ENCODE measurements at places on chromosomes 11 and 22. TPM values are rescaled to one million over a fixed set of nuclear protein-coding genes. Genes with fewer than 3 reads are reported as not detected.

GRCh38 chr11:101866619-101867491 is 48.0 kb upstream of the CEP126 start:
- H3K4me3 ChIP-seq, result no peak overlapping the region
- DNase-seq, result no peak
- H3K36me3 ChIP-seq, result no peaks in the 10 kb centered on the region
- no peaks in the 10 kb centered on the region for H3K27me3 ChIP-seq
- H3K27ac ChIP-seq, result no peak overlapping the region

DNA sequence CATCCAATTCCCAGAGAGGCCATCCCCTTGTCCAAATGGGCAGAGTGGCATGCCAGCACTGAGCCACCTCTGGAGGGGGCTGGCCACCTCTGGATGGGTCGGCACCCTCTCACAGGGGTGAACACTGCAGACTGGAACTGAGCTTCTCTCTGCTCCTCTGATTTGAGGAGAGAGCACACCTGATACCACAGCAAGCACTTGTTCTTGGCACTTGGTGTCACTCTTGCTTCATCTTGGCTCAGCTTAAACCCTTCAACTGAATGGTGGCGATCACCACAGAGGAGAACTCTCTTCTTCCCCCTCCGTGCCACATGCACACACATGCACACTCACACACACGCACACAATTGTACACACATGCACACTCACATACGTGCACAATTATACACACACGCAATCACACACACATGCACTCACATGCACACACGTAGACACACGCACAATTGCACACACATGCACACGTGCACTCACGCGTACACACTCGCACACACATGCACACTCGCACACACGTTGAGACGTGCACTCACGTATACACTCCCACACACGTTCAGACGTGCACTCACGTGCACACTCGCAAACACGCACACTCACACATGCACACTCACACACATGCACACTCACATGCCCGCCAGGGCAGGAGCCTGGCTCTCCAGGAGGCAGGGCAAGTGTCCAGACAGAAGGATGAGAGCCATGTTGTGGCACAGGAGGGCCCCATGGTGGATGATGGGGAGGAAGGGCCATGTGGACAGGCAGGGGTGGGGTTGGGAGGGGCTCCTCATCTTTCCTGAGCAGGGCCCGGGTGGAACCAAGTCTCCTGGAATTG is 23.4 kb downstream of the OVOL1 start:
- no peak overlapping the region for H3K4me3 ChIP-seq
- DNase-seq, result no peak

GRCh38 chr22:37248251-37248650 is 4.2 kb upstream of the RAC2 start:
- no peaks in the 10 kb centered on the region for H3K27me3 ChIP-seq
- H3K27ac ChIP-seq, result no peak overlapping the region
- DNase-seq, result no peak
- H3K4me1 ChIP-seq, result peaks cover 22% of the 10 kb centered on the region
- no peak overlapping the region for H3K4me3 ChIP-seq

- H3K36me3 ChIP-seq, result peaks cover 4% of the 10 kb centered on the region
- H3K4me1 ChIP-seq, result no peaks in the 10 kb centered on the region
- no peak overlapping the region for H3K27ac ChIP-seq
- no peak overlapping the region for H3K4me3 ChIP-seq
- H3K27me3 ChIP-seq, result no peaks in the 10 kb centered on the region
Observed at GRCh38 chr11:2651826-2652271, 47.9 kb downstream of the KCNQ1OT1 start.

GRCh38 chr11:27352781-27353180 is 10.2 kb downstream of the CCDC34 start:
- H3K4me1 ChIP-seq, result no peaks in the 10 kb centered on the region
- DNase-seq, result no peak
- H3K27me3 ChIP-seq, result no peaks in the 10 kb centered on the region
- H3K4me3 ChIP-seq, result no peak overlapping the region

- no peaks in the 10 kb centered on the region for H3K27me3 ChIP-seq
- H3K4me3 ChIP-seq, result no peak overlapping the region
- no peak overlapping the region for H3K27ac ChIP-seq
- DNase-seq, result no peak
- H3K36me3 ChIP-seq, result peaks cover 98% of the 10 kb centered on the region
Observed at GRCh38 chr11:64770120-64770519, 8.2 kb downstream of the SF1 start.

DNA sequence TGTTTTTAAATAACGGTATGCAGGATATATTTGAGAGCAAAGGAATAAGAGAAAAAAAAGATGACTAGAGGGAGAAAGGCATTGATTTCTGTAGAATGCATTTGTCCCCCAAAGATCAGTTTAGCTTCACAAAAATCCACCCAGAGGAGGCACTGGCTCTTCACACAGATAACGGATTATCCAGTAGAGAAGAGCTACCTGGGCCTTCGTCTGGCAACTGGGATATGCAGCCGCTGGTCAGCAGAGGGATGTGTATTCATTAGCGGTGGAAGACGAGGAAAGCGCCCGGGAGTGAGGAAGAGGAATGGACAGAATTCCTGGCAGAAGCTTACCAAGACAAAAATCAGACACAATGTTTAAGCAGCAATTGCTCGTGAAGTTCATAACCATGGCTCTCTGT is 5.6 kb upstream of the WT1 start:
- H3K36me3 ChIP-seq, result no peaks in the 10 kb centered on the region
- DNase-seq, result no peak
- no peak overlapping the region for H3K4me3 ChIP-seq
- peaks cover 36% of the 10 kb centered on the region for H3K4me1 ChIP-seq

GRCh38 chr11:134853992-134854991 is 442.2 kb upstream of the B3GAT1 start:
- no peaks in the 10 kb centered on the region for H3K27me3 ChIP-seq
- DNase-seq, result no peak

DNA sequence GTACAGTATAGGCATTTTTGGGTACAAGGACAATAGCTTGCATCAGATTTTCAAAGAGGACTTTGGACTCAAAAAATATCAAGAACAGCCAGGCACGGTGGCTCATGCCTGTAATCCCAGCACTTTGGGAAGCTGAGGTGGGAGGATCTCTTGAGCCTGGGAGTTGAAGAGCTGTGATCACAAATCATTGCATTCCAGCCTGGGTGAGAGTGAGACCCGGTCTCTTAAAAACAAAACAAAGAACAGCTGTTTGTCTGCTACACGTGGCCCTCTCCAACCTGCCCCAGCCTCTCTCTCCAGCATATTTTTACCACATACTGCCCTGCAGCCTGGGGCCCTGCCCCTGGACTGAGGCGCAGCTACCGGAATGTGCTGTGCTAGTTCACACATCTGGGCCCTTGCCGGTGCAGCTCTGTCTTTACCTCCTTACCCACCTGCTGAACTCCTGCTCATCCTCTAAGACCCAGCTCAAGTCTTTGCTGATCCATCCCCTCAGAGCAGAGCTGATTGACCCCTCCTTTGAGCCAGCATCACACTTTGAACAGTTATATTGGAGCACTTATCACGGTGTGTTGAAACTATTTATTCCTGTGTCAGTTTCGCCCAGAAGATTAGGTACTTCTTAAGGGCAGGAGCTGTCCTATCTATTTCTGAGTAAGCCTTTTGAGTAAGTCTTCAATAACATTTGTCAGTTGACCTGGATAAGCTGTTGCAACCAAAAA is 29.4 kb downstream of the GRIK4 start:
- no peaks in the 10 kb centered on the region for H3K27me3 ChIP-seq
- no peak overlapping the region for H3K27ac ChIP-seq
- no peaks in the 10 kb centered on the region for H3K36me3 ChIP-seq
- no peak for DNase-seq

- peak overlapping the region; percentile 91 for H3K27ac ChIP-seq
- H3K4me3 ChIP-seq, result peak overlapping the region; percentile 82
- H3K27me3 ChIP-seq, result no peaks in the 10 kb centered on the region
- peaks cover 58% of the 10 kb centered on the region for H3K4me1 ChIP-seq
- peaks cover 32% of the 10 kb centered on the region for H3K36me3 ChIP-seq
Observed at GRCh38 chr22:49962012-49962750, 1.6 kb downstream of the PIM3 start.

GRCh38 chr22:30017375-30018223 is 62.7 kb upstream of the HORMAD2 start:
- no peaks in the 10 kb centered on the region for H3K27me3 ChIP-seq
- no peak overlapping the region for H3K4me3 ChIP-seq
- no peaks in the 10 kb centered on the region for H3K4me1 ChIP-seq
- no peak overlapping the region for H3K27ac ChIP-seq
- peaks cover 96% of the 10 kb centered on the region for H3K36me3 ChIP-seq

- no peak for DNase-seq
- no peak overlapping the region for H3K4me3 ChIP-seq
- H3K4me1 ChIP-seq, result no peaks in the 10 kb centered on the region
Observed at GRCh38 chr11:99934008-99934407, 753.1 kb upstream of the ARHGAP42 start.

- no peak overlapping the region for H3K4me3 ChIP-seq
- no peaks in the 10 kb centered on the region for H3K27me3 ChIP-seq
- no peak for DNase-seq
- H3K36me3 ChIP-seq, result no peaks in the 10 kb centered on the region
Observed at GRCh38 chr11:75955443-75955842, 140.4 kb downstream of the UVRAG start.

DNA sequence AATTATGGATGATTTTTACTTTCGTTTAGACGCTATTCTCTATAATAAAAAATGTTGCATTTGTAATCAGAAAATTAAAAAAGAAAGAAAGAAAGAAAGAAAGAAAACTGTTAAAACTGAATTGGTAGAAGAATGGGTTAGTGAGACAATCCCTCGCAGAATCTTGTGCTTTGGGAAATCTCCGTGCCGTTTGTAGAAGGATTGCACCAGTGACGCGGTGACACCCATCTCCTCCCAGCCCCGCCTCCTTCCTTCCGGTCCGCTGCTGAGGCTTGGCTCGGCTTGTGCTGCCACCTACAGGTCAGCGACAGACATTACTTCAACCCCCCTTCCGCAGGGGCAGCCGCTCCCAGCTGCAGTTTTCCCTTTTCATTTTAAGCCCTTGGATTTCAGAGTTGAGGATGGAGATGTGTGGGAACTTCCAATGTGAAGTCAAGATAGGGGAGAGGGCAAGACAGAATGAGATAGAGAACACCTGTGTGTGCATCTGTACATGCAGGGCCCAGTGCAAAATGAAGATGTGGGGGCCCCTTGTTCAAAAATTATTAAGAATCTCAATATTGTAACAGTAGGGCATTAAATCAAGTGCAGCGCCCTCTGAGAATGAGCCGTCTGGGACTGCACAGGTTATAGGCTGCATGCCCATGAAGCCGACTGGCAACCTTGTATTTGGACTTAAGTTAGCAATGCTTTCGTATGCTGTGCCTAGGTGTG is 41.1 kb downstream of the TST start:
- peak overlapping the region; percentile 77 for H3K4me3 ChIP-seq
- peaks cover 15% of the 10 kb centered on the region for H3K4me1 ChIP-seq
- peaks cover 5% of the 10 kb centered on the region for H3K27me3 ChIP-seq
- no peaks in the 10 kb centered on the region for H3K36me3 ChIP-seq

Gene GTSE1
- 0.14 TPM for total RNA-seq

Gene MIOX
- total RNA-seq, result not detected

Gene ART1
- not detected for total RNA-seq

Gene TEF
- total RNA-seq, result 2.4 TPM

Gene ADORA2A
- 16.4 TPM for total RNA-seq

Gene OR8G5
- total RNA-seq, result not detected

Gene SCGB1C1
- total RNA-seq, result not detected

Gene GAL
- total RNA-seq, result not detected

Gene C11orf87
- total RNA-seq, result not detected

Gene CECR2
- total RNA-seq, result not detected

Gene MPEG1
- total RNA-seq, result 2.8 TPM

Gene NLRX1
- 5.4 TPM for total RNA-seq
